K562 (cell line): ENCODE measurements at places on chromosomes 1 and 21. TPM values are rescaled to one million over a fixed set of nuclear protein-coding genes. Genes with fewer than 3 reads are reported as not detected.

SLAMF8 gene
- polyA plus RNA-seq = not detected in 2 replicates

- H3K36me3 ChIP-seq = no peaks in the 10 kb centered on the region
- no peak overlapping the region for H3K27ac ChIP-seq
- H3K27me3 ChIP-seq = peaks cover 5% of the 10 kb centered on the region; the same call in 1 of the 3 replicates
- DNase-seq = peak; percentile 24
Observed at GRCh38 chr1:210292231-210292871, 36.4 kb upstream of the HHAT start.

DNA sequence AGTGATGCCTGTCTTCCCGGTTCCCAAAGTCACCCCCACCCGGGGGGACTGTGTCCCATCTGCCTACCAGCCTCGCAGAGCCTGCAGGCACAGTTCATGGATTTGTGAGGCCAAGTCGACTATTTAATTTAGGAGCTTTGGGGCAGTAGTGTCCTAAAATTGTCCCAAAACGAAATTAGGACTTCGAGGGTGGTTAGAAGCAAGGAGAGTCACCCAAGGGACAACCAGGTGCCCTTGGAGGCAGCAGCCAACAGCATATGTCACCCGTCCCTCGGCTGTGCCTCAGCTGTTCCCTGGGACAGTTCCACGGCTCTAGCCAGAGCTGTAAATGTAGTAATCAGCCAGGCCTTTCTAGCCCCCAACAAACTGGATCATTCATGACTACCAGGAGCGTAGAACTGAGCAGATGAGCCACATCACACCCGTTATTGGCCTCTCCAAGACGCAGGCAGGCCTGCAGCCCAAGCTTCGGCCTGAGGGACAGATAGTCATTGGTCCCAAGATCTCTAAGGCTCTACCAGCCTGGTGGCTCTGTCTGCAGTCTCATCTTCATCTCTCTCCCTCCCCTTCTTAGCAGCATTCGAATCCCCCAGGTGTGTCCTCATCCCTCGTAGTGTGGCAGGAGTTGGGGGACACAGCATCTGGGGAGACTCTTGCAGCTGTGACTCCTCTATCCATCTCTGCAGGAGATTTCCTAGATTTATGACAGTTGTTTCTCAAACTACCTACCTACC is 2.9 kb downstream of the PAX7 start:
- H3K27ac ChIP-seq = no peak overlapping the region
- H3K27me3 ChIP-seq = peaks cover 86% of the 10 kb centered on the region
- no peaks in the 10 kb centered on the region for H3K36me3 ChIP-seq
- H3K4me3 ChIP-seq = no peak overlapping the region
- H3K4me1 ChIP-seq = peaks cover 4% of the 10 kb centered on the region; the same call in 1 of the 2 replicates
- DNase-seq = no peak

DNA sequence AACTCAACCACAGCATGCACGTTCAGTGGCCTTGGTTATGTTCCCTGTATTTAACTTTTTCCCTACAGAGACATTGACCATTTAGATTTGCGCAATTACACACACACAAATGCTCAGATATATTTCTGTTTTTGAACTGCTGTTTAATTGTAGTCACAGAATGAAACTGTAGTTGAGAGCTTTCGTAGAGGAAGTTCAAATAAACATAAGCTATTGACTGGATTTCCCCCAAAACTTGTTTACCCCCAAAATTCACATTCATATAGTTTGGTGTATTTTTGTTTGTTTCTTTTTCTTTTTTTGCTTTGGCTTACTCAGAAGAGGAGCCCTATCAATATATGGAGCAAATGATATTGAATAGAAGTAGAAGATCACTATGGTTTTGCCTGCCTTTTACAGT is 921.0 kb downstream of the ADGRL2 start:
- no peak overlapping the region for H3K4me3 ChIP-seq
- H3K36me3 ChIP-seq = no peaks in the 10 kb centered on the region
- DNase-seq = no peak
- no peak overlapping the region for H3K27ac ChIP-seq

GRCh38 chr21:41636636-41637630 is 129.0 kb upstream of the TMPRSS2 start:
- DNase-seq = no peak
- 0 out of 3 replicates have a peak, but pooled peaks cover 7% of the 10 kb centered on the region for H3K27me3 ChIP-seq
- H3K4me3 ChIP-seq = no peak overlapping the region
- H3K36me3 ChIP-seq = no peaks in the 10 kb centered on the region
- H3K4me1 ChIP-seq = no peaks in the 10 kb centered on the region
- no peak overlapping the region for H3K27ac ChIP-seq

DNA sequence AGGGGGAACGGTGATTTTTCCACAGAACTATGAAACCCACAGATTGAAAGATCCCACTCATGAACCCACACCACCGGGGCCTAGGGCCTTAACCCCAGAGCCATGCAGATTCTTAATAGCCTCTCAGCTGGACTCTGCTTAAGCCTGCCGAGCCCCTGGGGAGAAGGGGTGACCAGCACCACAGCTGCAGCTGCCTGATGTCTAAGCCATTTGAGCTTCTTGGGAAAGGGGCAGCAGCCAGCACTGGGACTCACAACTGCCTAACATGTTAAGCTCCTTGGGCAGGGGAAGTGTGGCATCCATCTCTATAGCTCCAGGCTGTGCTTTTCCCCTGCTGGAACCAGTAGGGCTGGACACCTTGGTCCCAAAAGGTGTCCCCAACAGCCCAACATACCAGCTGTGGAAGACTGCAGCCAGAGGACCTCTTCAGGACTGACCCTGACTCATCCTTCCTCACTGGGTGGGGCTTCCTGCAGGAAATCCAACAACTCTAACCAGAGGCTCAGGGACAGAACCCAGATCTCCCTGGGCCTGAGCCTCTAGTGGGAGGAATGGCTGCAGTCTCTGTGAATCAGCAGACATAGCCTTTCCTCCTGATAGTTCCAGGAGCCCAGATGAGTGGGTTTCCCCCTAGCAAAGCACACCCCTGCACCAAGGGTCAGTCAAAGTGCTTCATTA is 34.6 kb upstream of the FMO3 start:
- no peaks in the 10 kb centered on the region for H3K4me1 ChIP-seq
- no peaks in the 10 kb centered on the region for H3K27me3 ChIP-seq
- H3K36me3 ChIP-seq = no peaks in the 10 kb centered on the region
- no peak overlapping the region for H3K27ac ChIP-seq
- no peak overlapping the region for H3K4me3 ChIP-seq
- DNase-seq = no peak

DNA sequence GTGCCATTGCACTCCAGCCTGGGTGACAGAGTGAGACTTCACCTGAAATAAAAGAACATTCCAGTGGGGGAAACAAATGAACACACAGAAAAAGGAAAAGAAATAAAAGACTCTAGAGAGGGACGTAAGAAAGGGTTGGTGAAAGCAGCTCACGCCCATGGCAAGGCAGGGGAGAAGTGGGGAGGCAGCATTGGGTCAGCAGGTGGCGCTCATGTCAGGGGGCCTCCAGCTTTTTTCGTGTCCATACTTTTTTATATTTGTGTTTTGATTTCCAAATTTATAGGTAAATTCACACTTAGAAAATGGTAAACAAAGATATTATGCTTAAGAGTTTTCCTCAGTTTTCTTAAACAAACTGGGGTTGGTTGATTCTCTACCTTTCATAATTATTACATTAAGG is 45.5 kb downstream of the VPS13D start:
- no peak overlapping the region for H3K27ac ChIP-seq
- H3K27me3 ChIP-seq = no peaks in the 10 kb centered on the region
- no peaks in the 10 kb centered on the region for H3K4me1 ChIP-seq
- peak; percentile 67 for DNase-seq
- H3K4me3 ChIP-seq = no peak overlapping the region

DNA sequence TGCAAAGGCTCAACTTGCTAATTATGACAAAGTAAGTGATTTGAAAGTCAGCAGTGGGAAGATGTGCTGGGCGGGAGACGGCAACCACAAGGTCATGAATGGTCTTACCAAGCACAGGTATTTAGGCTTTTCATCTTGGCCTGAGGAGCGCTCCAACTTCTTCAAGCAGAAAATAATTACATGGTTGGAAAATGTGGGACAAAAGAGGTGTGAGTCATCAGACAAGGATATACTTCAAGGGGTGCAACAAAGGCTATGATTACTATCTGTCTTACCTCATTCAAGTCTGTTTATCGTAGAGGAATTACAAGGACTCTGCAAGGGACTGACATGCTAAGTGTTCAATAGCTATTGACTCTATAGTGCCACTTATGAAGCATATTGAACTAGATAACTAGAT is 2005.7 kb downstream of the MRPL39 start:
- H3K4me3 ChIP-seq = no peak overlapping the region
- no peaks in the 10 kb centered on the region for H3K4me1 ChIP-seq
- H3K36me3 ChIP-seq = no peaks in the 10 kb centered on the region
- no peak overlapping the region for H3K27ac ChIP-seq

DNA sequence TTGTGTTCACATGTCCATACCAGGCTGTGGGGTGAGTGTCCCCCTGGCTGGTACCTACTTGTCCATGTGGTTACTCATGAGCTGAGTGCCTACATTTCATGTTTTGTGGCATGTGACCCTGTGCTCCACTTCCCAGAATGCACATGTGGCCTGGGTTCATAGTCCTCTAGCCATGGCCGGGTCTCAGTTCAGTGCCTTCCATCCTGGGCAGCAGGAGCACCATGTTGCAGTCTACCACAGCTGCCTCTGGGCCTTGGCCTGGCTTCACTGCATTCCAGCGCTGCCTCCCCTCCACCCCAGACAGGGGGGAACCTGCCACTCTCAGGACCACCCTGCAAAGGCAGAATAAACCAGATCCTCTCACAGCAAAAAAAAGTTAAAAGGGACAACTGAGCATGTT is 5.5 kb downstream of the CEPT1 start:
- H3K4me1 ChIP-seq = peaks cover 18% of the 10 kb centered on the region; the same call in 2 of the 3 replicates
- no peak for DNase-seq
- H3K27ac ChIP-seq = no peak overlapping the region
- no peak overlapping the region for H3K4me3 ChIP-seq
- H3K27me3 ChIP-seq = no peaks in the 10 kb centered on the region
- H3K36me3 ChIP-seq = peaks cover 46% of the 10 kb centered on the region

GRCh38 chr21:25420831-25421230 is 186.4 kb downstream of the MRPL39 start:
- no peaks in the 10 kb centered on the region for H3K4me1 ChIP-seq
- no peaks in the 10 kb centered on the region for H3K27me3 ChIP-seq
- no peaks in the 10 kb centered on the region for H3K36me3 ChIP-seq
- no peak overlapping the region for H3K4me3 ChIP-seq
- no peak overlapping the region for H3K27ac ChIP-seq

- H3K27ac ChIP-seq = no peak overlapping the region
- H3K36me3 ChIP-seq = no peaks in the 10 kb centered on the region
Observed at GRCh38 chr1:72285074-72285425, 2.7 kb upstream of the NEGR1 start.

DNA sequence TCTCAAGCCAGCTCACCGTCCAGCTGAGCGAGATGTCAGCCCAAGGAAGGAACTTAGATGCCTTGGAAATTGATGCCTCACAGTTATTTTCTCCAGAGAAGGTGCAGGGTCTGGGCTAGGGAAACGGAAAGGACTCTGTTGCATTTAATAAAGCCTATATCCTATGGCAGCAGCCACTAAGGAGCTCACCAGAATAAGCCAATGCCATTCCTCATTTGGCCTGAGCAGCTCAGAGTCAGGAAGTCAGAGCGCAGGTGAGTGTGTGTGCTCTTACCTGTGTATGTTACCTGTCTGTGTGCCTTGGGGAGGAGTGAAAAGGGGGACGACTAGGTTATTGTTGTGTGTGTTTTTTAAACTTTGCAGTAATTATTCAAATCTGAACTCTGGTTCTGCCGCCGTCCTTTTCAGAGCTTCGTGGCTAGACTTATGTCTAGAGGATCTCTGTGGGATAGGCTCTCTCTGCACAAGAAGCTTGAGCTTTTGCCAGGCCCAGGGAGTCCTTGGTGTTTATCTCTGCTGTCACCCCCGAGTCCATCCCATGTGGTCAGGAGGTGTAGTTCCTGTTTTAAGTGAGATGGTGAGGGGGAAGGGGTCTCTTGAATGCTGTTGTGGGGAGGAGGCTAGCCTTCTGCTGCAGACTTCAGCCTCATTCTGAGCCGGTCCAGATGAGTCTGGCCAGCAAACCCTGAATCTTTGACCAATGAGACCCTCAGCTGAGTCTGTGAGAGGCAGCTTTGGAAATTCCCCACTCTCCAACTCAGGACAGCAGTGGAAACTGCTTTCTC is 2.4 kb downstream of the TMCC2 start:
- no peak overlapping the region for H3K27ac ChIP-seq
- peak; percentile 74 for DNase-seq
- H3K27me3 ChIP-seq = peaks cover 3% of the 10 kb centered on the region; the same call in 1 of the 3 replicates
- H3K36me3 ChIP-seq = no peaks in the 10 kb centered on the region

DNA sequence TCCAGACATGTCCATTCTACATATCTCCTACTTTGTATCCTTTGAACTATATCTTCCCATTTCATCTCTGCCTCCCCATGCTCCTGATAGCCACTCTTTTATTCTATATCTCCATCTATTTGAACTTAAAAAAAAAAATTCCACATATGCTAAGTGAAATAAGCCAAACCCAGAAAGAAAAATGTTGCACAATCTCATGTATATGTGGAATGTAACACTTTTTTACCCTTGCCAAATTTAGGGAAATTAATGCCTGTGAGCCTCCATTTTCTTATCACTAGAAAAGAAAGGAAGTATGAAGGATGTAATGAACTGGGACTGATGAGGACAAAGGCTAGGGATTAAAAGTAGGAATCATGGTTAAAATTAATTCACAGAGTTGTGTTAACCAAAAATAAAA is 53.5 kb downstream of the RGS13 start:
- H3K27me3 ChIP-seq = no peaks in the 10 kb centered on the region
- no peaks in the 10 kb centered on the region for H3K4me1 ChIP-seq
- H3K4me3 ChIP-seq = no peak overlapping the region
- H3K27ac ChIP-seq = no peak overlapping the region
- no peaks in the 10 kb centered on the region for H3K36me3 ChIP-seq
- no peak for DNase-seq
